AG08395 (cell line): ENCODE measurements at places on chromosomes 3 and 15.
A peak's percentile ranks its signal among the peaks of the same experiment; 100 is the strongest.

- DNase-seq = peak; percentile 79
Observed at GRCh38 chr15:72231833-72232478, 966 bp upstream of the PKM start.

DNA sequence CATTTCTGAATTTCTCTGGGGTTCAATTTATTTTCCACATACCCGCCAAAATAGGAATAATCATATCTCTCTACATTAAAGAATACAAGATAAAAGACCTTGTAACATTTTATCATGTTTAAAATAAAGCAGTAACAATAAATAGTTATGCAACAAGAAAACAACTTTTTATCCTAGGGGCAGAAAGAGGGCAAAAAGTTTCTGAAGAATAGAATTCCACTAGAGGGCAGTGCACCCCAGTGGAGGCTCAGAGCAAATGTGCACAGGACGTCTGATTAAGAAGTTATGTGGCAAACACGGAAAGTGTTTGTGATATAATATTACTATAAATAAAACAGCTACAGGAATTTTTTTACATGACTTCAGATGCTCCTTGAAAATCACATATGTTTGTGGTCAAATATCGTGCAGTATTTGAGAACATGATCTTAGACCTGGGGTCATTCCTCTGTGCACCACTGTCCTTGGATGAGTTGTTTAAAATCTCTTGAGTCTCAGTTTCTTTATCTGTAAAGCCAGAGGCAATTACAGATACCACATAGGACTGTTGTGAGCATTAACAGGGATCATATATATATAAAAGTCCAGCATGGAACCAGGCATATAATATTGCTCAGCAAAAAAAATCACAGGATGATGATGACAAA, 13.2 kb upstream of the PIK3R4 start:
- peak; percentile 68 for DNase-seq

- no peak for DNase-seq
Observed at GRCh38 chr3:194205675-194206133, 69.8 kb downstream of the HES1 start.

DNA sequence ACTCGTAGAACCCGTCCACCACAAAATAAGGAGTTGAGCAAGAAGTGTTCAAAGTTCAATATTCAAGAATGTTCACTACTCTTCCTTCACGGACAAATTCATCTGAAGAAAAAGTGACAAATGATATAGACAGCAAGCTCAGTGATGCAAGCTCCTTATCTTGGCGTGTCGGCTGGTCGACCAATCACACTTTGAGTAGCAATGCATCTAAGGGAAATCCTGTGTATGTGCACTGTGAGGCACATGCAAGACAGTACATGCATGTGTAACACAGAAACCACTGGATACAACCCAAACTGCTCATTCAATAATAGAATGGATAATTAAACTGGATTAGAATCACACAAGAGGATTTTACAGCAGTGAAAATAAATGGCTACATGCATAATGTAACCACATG, 64.4 kb upstream of the CSPG5 start:
- DNase-seq = no peak

- DNase-seq = no peak
Observed at GRCh38 chr3:58032186-58032585, 24.0 kb downstream of the FLNB start.

DNA sequence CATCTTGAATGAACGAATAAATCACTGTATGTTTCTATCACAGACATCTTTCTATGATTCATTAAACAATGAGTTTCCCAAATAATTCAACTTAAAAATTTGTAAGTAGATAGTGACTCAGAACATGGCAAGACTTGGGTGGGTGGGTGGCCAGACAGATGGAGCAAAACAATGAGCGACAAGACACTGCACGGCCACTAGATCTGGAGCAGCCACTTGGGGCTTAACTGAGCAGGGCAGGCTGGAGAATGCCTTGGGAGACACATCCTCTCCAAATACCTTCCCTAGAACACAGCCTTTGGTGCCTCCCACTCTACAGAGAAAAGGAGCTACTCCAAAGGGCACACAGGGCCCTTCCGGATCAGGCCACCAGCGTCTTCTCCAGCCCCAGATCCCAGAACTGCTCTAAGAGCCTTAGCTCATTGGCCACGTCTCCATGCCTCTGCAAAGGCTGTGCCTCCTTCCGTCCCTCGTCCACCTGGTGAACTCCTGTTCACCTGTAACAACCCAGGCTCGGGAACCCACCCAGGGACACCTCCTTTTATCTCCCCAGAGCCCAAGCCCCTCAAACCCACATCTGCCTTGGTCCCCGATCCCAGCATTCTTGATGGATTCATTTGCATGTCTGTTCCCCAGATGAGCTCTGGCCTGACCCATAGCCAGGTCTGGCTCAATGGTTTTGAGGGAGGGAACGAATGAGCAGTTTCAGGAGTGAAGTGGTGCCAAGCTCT, 134.9 kb upstream of the IQSEC1 start:
- DNase-seq = no peak

- DNase-seq = peak; percentile 49
Observed at GRCh38 chr15:40150163-40150925, 10.5 kb upstream of the BUB1B start.

GRCh38 chr3:152243721-152244516, 24.8 kb upstream of the MBNL1 start:
- no peak for DNase-seq

DNA sequence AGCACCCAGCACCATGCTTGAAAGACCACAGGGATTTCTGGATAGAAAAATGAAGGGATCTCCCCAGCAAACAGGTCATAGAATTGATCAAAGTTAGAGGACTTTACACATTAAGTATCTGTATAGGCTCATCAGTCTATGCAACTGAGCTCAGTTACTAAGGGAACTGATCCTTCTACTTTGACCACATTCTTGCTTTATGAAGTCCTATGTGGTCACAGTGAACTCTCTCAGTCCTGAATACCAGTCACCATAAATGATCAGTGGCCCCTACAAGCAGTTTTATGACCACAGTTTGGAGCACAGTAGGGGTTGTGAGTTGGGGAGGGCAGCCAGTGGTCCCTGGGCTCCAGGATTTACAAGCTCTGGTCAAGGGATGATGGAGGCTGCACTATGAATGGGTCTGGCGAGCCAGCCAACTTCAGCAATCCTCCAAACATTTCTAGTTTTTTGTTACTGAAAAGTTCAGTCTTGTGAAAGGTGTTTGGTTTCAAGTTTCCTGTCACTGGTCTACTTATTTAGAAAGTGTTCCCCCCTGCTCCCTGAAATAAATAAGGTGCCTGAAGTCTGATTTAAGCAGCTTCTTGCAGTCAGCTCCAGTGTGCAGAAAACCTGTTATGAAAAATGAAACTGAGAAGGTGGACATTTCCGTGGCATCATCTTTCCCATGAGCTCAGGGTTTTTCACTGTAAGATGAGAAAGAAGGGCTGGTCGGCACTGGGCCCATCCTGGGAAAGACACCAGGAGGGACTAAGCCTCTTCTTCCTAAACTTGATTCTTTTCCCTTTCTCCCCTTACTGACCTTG, 75.5 kb downstream of the DAPK2 start:
- DNase-seq = no peak

DNA sequence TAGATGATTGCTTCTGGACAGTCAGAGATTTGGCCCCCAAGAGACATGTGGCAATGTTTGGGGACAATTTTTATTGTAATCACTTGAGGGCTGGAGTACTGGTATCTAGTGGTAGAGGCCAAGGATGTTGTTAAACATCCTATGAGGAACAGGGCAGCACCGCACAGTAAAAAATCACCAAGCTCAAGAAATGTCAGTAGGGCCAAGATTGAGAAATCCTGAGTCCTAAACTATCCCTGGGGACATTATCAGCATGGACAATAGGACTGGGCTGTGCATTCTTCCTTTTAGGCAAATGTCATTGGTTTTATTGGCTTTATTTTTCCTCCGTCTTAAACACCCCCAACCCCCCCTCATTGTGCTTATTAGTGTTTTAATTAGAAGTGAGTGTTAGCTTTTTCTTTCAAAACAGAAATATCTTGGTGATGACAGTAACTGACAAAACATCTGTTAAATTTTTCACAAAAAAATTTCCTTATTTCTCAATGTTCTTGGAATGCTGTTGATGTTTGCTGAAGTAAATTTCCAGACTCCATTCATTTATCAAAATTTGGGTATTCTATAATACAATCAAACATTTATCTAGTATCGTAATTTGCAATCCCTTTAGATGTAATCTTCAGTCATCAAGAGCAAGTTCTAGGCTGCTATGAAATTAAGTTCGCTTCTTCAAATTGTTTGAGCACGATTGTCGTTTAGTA, 944.4 kb downstream of the VGLL3 start:
- peak; percentile 1 for DNase-seq
